ENCODE measurements at places on chromosomes 7 and 10.

DNA sequence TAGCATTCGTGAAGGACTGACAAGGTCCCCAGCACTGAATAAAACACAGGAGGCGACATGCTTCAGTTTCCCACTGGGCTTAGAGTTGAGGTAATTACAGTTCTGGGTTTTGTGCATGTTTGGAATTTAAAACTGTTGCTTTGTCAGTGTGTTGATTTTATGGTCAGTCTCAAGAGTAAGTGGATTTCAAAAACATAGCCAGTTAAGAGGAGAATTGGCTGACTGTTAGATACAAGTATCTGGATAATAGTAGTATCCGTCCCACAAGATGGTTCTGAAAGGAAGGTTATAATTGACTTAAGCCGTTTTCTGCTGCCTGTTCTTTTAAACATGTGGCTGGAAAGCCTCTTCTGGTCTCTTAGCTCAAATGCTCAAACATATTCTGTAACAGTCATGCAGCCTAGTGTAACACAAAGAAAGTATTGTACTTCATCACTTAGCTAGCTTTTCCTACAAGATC lies 170.9 kb downstream of the POLR1F start:
- DNase-seq, result peak; percentile 40

GRCh38 chr10:70940834-70941568 lies 52.6 kb upstream of the PCBD1 start:
- no peak for DNase-seq

DNA sequence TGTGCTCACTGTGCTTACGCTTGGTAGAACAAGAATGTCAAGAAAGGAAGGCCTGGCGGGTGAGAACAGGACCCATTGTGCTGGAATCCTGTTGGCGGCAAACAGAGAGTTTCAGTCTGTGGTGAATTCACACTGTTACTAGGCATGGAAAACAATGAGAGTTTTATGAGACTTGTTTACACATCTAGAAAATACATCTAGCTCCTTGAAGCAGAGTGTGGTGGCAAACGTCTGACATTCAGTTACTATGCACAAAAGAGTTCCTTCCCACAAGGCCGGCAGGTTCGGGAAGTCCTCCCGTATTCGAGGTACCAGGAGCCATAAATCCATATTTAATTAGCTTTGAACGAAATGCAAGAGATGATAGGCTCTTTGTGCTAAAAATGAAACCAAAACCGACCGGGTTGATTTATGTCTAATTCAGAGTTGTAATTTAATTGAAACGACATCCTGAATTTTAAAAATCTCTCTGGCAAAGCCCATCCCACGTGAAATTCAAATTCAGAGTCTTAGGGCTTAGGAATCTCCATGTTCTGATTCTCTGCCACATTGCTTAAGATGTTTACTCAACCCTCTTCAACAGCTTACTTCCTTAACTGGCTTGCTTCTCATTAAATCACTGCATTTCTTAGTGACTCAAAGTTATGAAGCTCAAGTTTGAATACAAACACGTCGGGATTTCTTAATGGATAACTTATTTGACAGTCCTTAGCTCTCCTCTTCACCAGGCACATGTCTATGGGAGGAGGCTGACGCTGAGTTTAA lies 299.9 kb upstream of the PITRM1 start:
- DNase-seq, result peak; percentile 92

GRCh38 chr7:43554423-43554822 lies 28.5 kb upstream of the STK17A start:
- no peak for DNase-seq

- DNase-seq, result no peak
Observed at GRCh38 chr7:139772115-139772514, 5.7 kb downstream of the HIPK2 start.

DNA sequence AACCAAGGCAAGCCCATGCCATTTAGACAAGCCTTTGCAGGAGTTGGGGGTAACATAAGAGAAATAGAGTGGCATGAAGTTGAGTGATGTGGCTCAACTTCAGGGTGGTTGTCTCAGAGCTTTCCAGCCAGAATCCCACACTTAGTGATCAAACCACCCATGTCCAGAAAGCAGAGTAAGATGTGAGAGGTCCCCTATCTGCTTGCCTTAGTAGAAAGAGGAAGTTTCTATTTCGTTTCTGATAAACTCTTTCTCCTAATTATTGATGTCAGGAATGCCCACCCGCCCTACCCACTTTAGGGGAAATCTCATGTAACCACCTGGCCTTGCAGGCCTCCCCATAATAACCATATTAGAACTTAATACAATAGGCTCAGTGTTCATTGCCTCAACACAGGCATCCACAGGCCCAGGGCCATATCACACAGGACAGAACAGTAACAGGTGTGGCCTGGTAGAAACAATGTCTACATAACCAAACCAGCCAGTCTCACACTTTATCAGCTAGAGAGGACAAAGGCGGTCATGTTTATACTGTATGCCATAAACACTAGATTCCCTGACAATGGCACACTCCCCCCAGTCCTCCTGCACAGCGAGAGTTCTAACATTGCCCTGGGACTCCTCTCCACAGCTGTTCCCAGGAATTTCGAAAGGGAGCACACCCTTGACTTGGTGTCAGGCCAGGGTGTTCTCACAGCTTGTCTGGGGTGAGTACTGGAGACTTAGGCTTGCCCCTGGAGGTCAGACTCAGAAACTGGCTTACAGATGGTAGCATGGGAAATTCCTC lies 364.4 kb downstream of the CXCL12 start:
- DNase-seq, result peak; percentile 19

DNA sequence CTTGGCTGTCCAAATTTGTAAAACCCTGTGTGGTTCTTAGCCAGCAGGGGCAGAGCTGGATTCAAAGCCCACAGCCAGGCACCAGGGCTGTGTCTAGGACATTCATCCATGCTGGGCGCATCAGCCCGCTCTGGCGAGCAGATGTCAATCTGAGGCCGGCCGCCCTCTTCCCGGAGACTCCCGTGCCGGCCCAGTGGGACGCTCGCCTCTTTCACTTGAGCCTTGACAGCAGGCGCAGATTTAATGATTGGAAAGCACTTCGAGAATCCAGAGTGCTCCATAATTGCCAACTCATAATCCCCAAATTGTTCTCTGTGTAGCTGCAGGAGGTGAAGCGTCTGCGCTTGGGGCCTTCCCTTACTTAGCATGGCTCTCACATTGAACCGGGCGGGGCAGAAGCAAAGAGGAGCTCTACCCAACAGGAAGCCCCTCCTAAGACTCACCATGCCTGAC lies 36.7 kb downstream of the SLIT1 start:
- DNase-seq, result no peak

DNA sequence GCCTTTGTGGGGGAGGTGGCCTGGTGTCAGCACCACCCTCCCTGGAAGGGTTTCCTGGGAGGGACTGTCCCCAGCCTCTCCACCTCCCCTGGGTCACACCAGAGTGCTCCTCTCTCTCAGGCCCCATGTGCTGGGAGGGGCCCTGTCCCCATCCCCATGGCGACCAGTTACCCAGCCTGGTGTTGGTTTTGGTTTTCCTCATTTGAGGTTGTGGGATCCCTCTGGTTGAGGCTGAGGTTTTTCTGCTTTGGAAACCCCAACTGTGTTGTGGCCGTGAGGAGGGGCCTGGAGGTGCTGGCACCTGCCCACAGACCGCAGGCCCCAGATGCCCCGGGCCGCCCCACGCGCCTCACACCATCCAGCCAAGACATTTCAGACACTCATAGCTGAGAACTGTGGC lies 106.3 kb downstream of the GRK5 start:
- no peak for DNase-seq

DNA sequence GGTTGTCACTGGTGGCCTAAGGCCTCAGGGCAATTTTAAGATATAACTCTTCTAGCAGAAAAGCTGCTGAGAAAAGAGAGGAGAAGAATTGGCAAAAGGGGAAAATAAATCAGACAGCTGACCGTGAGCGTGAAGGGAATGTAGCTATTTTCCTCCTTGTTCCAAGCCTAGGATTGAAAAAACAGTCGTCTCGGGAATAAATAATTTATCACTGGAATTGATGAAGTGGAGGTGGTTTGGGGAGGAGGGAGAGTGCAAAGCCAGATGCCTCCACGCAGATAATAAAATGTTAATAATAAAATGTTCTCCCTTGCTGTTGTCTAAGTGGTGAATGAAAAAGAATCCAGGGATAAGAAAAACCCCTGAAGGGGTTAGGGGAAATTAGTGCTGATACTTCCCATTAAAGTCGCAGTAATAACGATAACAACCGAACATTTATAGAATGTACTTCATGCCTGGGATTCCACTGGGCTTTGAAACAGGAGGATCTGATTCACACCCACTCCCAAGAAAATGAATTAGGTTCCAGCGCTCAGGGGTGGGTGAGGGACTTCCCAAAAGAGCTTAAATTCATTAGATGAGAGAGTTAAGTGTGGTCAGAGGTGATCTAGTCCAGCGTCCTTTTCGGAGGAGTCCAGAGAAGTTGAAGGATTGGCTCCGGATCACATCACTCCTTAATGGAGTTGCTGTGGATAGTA lies 27.3 kb downstream of the BAMBI start:
- DNase-seq, result no peak

- DNase-seq, result peak; percentile 75
Observed at GRCh38 chr10:31146491-31147209, 115.0 kb upstream of the ZNF438 start.

DNA sequence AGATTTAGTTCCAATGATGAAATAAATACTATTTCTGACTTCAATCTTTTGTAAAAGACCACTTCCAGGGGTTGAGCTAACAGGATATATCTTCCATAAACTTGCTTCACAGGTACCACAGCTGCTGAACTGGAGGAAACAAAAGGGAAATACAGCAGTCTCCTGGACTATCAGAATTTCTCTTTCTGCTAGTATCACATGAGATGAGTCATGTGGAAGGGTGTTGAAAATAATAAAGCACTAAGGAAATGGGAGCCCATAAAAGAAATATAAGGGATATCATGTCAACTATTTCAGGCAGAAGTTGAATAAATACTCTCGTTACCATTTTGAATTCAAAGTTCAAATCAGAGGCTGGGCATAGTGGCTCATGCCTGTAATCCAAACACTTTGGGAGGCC lies 250.3 kb upstream of the NFE2L3 start:
- no peak for DNase-seq

DNA sequence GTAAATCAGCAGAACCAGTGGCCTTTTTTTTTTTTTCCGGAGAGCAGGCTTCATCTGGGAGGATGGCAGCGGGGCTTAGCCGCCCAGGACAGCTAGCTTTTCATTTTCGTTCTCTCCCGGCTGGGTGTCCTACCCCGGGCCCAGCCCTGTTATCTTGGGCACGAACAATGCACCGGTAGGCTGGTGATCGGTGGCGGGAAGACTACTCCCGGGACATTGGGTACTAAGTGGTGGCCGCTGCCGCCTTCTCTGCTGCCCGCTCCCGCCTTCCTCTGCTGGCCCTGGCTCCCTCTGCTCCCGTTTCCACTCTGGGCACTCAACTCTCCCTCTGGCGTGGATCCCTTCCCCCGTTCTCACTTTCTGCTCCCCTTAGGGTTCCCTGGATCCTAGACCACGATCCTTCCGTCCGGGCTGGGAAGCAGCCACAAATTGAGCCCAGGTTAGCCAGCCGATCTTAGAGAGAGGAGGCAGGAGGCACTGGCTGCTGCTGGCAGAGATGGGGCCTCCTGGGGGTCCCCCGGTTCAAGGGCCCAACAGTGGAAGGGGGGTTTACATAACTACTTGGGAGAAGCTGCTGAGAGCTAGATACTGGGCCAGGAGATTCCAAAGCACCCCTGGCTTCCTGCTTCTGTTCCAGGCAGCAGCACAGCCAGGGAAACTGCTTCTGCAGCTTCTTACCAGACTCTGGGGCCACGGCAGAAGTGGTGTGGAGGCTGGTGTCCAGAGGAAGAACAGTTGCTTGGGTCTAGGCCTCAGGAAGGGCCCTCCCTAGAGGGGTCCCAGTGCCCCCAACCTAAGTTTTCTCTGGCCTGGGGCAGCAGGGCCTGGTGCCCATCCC lies 1.8 kb downstream of the TLX1 start:
- DNase-seq, result no peak

GRCh38 chr7:16939161-16939560 lies 57.4 kb upstream of the AGR3 start:
- no peak for DNase-seq

DNA sequence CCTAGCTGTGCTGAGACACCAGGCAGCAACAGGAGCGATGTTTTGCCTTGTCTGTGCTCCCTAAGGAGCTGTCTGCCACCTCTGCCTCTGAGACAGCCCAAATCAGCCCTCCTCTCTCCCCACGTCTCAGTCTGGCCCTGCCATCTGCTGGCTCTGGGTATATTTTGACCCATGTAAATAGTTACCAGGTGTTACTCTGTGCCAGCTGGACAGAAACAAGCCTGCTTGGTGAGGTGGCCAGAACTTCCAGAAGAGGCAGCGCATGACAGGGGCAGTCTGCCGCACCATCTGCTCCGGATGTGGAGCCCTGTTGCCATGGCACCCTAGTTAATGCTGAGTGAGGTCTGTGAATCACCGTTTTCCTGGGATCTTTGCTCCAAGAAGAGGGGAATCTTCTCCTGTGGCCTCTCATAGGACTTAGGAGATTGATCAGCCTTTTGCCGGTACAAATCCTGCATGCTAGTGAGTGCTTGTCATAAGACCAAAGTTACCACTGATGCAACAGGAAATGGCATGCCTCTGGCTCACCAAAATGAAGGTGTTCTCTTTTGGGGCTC lies 31.8 kb downstream of the GSTO2 start:
- DNase-seq, result peak; percentile 97

DNA sequence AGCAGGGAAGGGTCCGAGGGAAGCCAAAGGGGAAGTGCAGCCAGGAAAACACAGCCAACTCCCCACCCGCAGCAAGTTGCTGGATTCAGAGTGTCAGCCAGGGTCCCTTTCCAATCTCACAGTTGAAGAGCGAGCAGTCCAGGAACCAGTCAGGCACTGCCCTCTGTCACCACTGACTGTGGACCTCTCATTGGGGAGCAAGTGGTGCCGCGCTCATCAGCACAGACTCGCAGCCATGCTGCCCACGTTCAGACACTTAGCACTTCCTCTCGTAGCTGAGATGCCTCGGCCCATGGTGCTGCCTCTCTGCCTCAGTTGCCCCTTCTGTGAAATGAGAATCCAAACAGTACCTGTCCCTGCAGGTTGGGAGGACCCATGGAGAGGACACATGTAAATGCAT lies 123.6 kb upstream of the CHST15 start:
- no peak for DNase-seq

DNA sequence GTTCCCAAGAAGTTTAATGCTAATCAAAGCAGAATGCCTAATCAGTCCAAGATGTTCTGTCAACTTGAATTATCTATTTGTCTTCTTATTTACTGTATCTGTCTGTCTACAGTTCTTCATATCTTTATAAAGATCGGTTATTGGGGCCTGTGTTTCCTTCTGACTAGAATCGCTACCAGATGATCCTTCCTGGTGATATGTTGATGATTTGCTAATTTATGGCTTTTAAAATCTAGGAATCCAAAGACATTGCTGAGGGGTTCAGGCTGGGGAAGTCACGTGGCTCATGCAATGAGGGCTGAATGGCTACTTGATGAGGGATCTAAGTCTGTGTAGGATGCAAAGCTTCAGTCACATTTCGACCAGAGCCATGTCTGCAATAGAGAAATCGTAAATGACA lies 536.3 kb downstream of the KCNMA1 start:
- peak; percentile 16 for DNase-seq

- DNase-seq, result peak; percentile 55
Observed at GRCh38 chr10:35300063-35300699, 36.1 kb upstream of the CCNY start.

DNA sequence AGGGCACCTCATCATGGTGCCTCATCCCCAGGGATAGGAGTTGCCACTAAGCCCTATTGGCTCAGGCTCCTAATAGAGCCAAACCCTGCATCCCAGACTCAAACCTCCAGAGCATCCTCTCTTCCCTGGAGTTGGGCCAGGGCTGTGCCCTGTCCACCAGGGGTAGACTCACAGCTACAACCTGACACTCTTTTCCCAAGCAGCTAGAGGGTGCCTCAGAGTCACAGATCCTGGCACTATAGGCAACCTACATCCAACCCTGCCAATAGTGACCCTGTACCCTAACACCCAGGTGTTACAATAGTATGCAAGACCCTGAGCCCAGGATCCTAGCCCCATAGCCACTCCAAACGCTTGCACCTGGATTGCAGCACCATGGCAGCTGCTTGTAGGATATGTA lies 64.0 kb upstream of the PLA2G12B start:
- DNase-seq, result no peak

Measured in fibroblast of gingiva (primary cell).